ENCODE measurements at places on chromosomes 2 and 18.

DNA sequence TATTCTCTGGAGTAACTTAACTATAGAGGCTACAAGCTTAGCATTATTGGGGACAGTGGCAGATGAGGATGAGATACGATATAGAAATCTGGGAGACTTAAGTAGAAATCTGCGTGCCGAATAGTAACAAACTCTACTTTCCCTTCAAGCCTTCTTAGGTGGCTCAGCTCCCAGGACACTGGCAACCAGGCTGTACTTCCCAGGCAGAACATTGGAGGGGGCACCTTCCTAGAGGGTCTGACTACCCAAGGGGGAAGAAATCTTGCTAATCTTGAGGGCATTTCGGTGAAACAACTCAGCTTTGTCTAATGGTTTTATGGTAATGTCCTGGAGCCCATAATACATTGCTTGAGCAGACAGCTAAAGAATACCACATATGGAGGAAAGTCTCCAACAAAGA is 126.2 kb upstream of the DTNA start:
- DNase-seq: no peak

- no peak for DNase-seq
Measured at GRCh38 chr18:907115-907884, 2.6 kb downstream of the ADCYAP1 start.

DNA sequence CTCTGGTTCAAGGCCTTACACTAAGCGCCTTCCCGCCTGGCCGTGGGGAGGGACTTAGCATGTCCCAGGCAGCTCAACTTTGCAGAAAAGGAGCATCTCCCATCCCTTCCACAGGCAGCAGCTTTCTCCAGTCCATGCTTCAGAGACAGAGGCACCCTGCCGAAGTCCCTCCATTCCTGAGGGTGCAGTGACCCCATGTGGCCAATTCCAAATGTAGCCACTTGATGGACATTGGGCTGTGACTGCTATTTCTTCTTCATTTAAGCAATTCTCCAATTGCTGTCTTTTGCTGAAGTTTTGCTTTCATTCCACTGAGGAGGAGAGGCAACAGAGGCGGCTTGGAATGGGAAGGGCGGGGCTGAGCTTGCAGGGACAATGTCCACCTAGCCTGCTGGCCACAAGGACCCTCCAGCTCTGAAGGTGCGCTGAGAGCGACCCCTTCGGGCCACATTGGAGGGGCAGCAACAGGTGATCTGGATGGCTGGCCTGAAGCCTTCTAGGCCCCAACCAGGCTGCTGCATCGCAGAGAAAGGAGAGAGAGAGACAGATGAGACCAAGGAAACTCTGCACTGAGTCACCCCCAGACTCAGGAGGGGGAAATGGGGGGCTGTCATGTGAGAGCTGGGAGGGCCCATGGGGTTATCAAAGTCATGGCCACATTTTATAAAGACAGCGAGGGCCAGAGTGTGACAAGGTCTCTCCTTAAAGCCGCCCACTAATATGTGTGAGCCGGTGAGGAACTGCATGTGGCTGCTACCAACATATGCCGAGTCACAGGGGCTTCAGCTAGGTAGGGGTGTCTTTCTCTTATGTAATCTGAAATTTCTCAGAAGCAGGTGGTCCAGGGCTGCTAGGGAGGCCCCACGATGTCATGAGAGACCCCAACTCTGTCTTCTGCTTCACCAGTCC is 61.3 kb downstream of the LONRF2 start:
- no peak for DNase-seq

DNA sequence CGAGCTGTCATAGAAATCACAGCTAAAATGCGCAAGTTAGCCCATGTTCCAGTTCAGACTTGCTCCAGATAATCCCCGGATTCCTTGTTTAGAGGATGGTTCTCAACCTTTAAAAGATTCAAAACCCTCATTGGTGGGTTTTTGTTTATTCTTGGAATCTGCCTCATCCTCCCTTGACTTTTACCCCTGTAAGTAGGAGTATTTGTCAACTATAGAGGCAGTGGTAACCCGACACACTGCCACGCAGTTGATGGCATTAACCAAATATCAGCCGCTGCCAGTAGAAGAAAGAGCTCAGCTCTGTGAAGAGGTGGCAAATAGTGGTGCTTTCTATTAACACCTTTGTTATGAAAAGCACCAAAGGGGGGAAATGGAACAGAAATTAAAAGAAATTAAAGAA is 40.4 kb upstream of the SELENOI start:
- no peak for DNase-seq

DNA sequence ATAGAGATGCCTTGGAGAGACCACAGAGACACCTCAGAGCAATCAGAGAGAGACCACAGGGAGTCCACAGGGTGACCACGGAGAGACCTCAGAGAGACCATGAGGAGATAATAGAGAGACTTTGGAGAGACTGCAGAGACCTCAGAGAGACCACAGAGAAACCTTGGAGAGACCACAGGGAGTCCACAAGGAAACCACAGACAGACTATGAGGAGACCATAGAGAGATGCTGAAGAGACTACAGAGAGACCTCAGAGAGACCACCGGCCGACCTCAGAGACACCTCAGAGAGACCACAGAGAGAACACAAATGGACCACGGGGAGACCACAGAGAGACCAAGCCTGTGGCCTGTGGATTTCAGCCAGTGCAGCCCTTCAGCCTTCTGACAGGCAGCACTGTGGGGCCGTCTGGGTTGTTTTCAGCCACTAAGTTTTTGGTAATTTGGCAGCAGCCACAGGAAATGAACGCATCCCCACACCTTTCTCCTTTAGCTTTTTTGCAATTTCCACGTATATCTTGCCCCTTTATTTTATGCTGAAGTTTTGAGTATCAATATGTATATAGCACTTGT is 11.4 kb upstream of the TMEM18 start:
- no peak for DNase-seq

- DNase-seq: no peak
Measured at GRCh38 chr2:159202568-159203071, 83.9 kb downstream of the WDSUB1 start.

- no peak for DNase-seq
Measured at GRCh38 chr18:57436965-57437333, 1.8 kb downstream of the ONECUT2 start.

Measured in activated CD4-positive, alpha-beta T cell treated with anti-CD3 and anti-CD28 coated beads, Interleukin-2, amount 50 U/mL, for 1 hour (primary cell).